HFF-Myc (cell line): ENCODE measurements at places on chromosomes 3 and 15.

DNA sequence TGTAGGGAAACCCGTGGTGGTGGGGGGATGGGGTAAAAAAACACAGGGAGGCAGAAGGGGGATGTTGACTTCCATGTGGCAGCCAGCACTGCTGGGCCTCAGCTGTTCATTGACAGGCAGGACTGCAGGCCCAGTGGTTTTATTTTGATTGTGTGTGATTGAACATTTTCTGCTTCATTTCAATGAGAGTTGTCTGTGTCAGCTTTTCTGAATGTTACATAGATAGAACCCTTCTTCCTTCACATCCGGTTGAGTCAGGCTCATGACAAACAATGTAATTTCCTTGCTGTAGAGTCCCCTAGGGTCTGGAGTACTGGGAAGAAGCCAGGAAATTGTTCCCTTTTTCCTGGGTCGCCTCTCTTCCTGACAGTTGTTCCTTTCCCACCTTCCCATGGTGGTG lies 8.2 kb upstream of the RPP25 start:
- DNase-seq: no peak

GRCh38 chr3:30082652-30083051 lies 523.7 kb upstream of the TGFBR2 start:
- no peak for DNase-seq

GRCh38 chr3:170560717-170561382 lies 25.0 kb downstream of the SLC7A14 start:
- no peak for DNase-seq

DNA sequence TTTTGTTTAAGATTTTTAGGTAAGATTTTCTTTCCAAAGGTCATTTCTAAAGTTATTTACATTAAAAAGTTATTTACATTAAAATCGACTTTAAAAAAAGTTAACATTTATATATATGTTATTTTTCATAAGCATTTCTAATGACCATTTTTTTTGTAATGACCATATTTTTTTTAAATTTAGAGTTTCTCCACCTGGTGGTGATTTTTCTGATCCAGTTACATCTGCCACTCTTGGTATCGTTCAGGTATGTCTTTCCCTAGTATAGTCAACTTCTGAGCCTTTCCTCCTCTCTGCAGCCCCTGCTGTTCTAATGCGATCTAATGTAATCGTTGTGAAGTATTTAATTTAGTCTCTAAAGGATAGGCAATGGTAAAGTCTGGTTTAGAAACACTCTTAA lies 42.9 kb upstream of the GRAMD1C start:
- no peak for DNase-seq

GRCh38 chr15:76994971-76995945 lies at the start of gene PSTPIP1:
TSS of gene PSTPIP1 (plus strand) at chr15:76995126. CDS start at chr15:76995574, 448 bp downstream.
- DNase-seq: no peak

- DNase-seq: no peak
Measured at GRCh38 chr3:172106037-172106954, 66.9 kb downstream of the FNDC3B start.

GRCh38 chr15:25055356-25056068 lies 100.7 kb downstream of the SNRPN start:
- DNase-seq: no peak

GRCh38 chr3:44067431-44067830 lies 174.3 kb upstream of the TOPAZ1 start:
- DNase-seq: no peak

- no peak for DNase-seq
Measured at GRCh38 chr3:189049458-189050236, 122.1 kb upstream of the TPRG1 start.

- no peak for DNase-seq
Measured at GRCh38 chr3:115830764-115831395, 207.6 kb downstream of the GAP43 start.

GRCh38 chr15:70566047-70566835 lies 197.1 kb downstream of the UACA start:
- DNase-seq: no peak

GRCh38 chr15:72934921-72935320 lies 117.3 kb upstream of the NEO1 start:
- DNase-seq: no peak

DNA sequence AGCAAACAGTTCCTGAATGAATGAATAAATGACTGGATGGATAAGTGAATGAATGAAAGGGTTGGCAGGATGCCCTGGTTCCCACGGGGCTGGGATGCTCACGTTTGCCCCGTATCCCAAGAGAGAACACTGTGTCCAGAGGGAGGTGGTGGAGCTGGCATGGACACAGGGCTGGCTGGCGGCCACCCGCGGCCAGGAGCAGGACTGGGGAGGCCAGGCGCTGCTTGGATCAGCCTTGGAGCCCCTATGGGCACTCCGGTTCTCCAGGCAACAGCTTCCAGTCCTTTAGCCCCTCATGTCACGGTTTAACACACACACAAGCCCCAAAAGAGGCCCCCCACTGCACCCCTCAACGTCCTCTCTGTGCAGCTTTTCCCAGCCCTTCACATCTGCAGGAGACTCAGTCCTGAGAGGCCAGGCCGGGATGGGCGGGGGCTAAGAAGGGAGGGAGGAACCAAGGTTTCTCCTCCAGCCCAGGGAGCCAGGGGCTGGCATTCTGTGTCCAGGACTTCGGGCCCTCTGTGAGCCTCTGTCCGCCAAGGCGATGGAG lies 86.0 kb upstream of the ALDH1L1 start:
- no peak for DNase-seq

DNA sequence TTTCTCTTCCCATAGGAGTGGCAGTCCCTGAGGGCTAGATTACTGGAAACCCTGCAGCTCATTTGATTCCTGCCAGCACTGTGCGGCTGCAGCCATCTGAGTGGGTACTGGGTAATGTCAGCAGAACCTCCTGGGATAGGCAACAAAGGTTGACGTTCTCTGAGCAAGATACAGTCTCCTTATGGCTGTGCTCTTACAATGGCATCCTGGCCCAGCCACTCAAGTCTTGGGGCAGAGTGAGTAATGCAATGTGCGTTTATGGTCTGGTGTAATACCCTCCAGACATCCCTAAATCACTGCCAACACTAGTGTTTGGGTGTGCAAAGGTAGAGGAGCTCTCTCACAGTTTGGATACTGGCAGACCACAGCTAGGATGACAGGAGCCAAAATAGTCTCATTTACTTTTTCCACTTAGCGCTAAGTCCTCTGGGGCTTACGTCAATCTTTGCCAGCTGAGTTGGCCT lies 775.8 kb downstream of the ZNF385D start:
- no peak for DNase-seq

DNA sequence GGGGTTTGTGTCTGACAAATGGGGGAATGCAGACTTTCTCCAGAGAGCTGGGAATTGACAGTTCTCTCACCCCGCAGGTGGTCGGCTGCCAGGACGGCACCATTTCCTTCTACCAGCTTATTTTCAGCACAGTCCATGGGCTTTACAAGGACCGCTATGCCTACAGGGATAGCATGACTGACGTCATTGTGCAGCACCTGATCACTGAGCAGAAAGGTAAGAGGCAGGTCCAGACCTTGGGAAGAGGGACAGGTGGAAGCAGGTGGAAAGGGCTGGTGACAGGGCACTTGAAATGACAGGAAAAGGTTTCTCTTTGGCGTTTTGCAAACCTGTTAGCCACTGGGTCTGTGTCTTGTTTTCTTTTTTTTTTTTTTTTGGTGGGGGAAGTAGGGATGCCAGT lies 36.6 kb downstream of the IFT122 start:
- DNase-seq: no peak

DNA sequence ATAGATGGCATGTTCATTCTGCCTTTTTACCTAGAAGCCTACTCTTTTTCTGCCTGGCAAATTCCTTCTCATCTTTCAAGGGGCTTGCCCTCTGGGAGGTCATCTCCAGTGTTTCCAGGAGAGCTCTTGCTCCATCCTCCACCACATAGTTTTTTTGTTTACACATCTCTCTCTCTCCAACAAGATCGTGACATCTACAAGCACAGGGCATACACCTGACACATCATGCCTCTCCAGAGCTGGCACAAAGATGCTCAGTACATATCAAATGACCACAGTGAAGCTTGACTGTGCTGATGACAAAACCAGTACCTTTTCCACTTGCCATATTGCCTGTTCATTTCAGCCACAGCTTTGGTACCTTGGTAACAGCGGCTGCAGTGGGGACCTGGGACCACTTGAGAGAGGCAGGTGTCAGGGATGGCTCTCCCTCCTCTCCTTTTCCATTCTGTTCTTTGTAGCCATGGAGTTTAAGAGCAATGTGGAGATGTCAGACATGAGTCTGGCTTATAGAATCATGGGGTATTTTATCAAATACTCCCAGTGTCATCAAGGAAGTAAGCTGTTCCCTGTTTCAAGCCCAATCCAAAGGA lies 15.4 kb downstream of the ALPK3 start:
- no peak for DNase-seq

- DNase-seq: no peak
Measured at GRCh38 chr15:85625166-85625830, 169.4 kb downstream of the KLHL25 start.

DNA sequence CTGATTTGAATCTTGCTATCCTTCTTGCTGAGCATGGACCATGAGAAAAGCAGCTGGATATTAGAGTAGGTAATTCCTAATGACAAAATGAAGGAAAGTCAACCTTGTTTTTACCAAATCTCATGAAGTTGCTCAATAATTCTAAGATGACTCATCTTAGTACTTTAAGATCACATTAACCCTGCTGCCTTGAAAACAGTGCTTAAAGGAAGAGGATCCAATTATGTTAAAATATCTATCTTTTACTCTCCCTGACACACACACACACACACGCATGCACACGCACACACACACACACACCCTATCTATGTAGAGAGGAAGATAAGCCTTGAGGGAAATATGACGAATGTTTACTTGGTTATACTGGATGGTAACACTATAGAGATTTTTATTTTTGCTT lies 16.0 kb upstream of the MYO1E start:
- no peak for DNase-seq

- no peak for DNase-seq
Measured at GRCh38 chr3:30135190-30135589, 471.2 kb upstream of the TGFBR2 start.

DNA sequence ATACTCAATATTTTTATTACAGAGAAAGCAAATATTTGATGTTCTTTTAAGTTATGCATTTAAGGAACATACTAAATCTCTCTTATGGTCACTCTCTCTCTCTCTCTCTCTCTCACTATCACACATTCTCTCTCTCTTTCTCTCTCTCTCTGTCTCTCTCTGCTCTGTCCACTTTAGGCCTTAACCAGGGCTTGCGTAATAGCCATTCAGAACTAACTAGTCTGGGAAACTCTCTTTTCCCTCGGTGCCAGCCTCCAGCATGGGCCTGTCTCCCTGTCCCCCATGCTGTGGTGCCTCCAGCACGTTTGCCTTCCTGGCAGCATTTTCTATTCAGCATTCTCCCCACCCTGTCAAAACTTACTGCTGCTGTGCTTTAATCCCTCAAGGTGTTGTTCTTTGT lies 389.7 kb downstream of the ROBO1 start:
- no peak for DNase-seq

DNA sequence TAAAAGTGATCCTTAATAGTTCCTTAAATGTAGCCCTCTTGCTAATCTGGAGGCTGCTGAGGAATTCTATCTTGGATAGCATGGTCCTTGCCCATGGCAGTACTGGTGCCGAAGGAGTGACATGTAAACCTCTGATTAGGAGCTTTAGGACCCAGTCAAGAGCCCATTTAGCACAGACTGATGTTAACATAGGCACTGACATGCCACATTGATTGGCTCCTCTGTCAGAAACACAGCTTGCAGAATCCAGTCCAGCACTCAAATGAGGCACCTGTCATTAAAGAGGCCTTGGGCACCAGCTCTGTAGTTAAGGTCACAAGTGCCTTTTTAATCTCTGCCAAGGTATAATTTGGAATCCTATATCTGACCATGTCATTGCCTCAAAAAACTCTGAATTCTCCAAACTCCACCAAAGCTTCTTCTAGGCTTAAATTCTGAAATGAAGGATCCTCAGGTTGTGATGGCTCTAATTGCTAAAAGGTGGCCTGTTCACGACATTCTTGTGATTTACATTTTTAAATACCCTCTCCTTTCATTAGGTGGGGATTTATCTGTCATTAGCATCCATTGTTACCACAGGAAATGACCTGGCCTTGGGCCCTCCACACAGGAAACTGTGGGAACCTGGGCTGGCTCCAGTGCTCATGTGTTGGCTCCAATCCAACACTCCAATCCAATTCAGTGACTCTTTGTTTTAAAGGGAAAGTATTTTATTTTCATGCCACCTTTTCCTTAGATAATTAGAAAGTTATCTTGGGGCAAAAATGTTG lies 57.3 kb upstream of the RNF7 start:
- no peak for DNase-seq
